Activated effector memory CD4-positive, alpha-beta T cell treated with Interleukin-2 at 50 U/mL for 16 hours (primary cell): ENCODE measurements at places on chromosomes 5 and 9.

DNA sequence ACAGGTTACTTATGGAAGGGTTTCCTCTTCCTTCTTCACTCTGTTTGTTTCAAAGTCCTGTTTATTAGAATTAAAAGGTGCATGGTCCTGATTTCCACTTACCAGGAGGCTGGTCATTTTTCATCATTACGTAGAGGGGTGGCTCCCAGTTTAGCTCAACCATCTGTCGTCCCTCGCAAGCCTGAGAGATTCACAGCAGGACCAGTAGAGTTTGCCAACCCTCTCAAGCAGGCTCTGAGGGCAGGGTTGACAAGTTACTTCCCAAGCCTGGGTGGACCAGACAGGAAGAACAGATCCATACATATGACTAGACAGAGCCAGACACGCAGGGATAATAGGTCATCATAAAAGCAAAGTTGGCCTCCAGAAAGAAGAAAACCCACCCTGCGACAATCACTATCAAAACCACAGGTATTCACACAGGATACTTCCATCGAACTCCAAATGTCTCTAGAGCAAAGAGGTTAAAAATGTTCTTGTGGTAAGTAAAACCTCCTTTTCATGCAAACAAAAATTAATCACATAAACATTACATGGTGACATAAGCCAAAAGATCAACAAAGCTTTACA lies 151.9 kb downstream of the ELAVL2 start:
- no peak for DNase-seq

DNA sequence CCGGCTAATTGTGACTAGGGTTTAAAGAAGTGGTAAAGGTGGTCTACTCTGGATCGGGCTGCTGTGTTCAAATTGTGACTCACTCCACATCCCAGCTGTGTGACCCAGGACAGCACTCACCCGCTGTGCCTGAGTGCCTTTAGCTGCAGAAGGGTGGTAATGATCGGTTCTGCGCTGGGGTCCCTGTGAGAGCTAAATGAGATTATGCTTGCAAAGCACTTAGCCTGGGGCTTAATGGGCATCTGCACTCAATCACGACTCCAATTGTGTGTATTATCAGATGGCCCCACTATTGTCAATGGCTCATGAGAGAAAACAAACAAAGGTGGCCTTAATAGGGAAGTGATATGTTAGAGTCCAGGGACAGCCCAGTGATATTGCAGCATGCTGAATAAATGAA lies 25.1 kb upstream of the TBC1D2 start:
- DNase-seq = no peak

DNA sequence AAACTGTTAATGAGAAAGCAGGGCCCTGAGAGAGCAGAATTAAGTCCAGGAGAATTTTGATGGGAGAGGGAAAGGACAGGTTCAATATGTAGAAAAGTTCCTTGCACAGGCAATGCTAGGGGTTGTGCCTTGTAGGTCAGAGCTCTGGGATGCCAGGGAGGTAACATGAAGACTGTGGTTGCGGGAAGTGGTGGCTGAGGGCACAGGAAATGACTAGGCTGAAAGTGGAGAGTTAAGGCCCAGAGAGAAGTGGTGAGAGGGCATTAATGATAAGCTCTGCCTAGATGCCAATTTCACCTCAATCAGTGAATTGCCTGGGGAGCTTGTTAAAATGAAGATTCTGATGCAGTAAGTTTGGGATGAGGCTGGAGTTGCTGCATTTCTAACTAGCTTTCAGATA lies 31.5 kb upstream of the PPP3R2 start:
- no peak for DNase-seq

- no peak for DNase-seq
Observed at GRCh38 chr5:126138281-126138931, 284.8 kb upstream of the GRAMD2B start.

- DNase-seq = no peak
Observed at GRCh38 chr5:32031089-32031488, 143.0 kb downstream of the GOLPH3 start.

GRCh38 chr5:80957031-80957761 lies 3.0 kb upstream of the RASGRF2 start:
- DNase-seq = no peak

- no peak for DNase-seq
Observed at GRCh38 chr9:120625222-120625621, 45.3 kb upstream of the CDK5RAP2 start.

GRCh38 chr5:180370861-180371641 lies 17.9 kb upstream of the GFPT2 start:
- DNase-seq = no peak

DNA sequence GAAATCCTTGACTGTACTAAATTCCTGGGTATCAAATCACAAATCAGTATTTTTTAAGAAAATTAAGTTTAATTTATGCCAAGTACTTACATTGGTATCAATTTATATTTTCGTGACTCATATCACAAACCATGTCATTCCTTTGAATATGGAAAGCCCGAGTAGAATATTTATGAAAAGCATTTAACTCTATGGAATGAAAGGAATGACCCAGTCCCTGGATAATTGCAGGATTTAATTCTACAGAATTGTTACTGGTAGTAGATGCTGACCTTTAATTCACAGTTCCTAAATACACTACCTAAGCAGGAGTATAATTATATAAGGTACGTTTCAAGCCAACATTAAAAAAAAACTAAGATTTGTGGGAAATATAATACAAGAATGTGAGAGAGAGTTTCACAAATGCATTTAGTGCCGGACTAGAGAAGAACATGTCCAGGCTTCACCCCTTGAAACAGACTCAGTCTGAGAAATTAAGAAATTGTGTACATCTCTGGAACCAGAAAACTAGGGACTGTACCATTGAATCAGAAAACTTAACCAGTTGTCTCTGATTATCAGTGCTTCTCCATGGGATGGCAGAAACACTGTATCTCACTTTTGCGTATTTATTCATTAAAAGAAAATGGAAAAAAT lies 28.5 kb upstream of the PLPPR1 start:
- no peak for DNase-seq

DNA sequence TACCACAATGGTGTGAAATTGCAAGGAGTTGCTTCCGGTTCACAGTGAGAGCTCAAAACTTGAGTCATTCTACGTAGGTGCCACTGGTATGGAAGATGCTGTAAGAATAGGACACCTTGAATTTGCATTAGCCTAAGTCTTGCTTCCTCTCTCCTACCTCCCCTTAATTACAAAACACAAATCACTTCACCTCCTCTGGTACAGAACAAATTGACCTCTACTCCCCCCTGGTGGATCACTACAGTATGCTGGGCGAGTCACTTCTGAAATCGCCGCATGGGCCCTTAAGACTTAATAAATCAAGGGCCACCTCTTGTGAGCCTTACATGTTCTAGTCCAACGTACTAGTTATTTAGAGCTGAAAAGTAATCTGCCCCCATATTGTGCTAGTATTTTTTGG lies 145.3 kb upstream of the SMARCA2 start:
- DNase-seq = no peak

- DNase-seq = no peak
Observed at GRCh38 chr9:113675475-113675941, 200.6 kb upstream of the ZNF618 start.

GRCh38 chr5:35672995-35673394 lies 55.3 kb downstream of the SPEF2 start:
- DNase-seq = no peak

DNA sequence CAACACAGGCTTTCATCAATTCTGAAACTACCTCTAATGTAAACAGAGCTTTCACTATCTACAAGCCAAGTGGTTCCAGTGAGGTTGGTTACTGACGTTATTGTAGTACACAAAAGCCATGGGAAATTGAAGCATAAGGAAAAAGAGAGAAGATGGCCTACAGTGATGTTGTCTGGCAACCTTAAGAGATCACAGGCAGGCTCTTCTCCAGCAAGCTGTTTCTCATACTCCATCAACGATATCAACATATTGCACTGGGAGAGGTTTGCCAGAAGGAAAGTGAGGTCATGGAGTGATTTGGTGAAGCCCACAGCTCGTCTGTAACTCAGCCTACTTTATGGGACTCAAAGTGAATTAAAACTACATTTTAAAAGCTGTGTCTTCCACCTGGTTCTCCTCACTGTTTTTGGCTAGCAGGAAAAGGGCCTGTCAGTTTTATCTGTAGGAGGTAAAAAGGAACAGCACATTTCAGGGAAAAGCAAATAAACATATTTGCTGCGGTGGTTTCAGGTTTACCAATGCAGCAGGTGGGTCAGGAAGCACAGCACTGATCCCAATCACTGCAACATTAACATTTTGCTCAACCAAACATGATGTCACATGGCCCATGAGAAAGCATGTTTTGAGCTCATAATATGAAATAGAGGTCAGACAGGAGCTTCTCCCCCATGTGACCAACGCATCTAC lies 72.9 kb downstream of the ARSB start:
- DNase-seq = no peak

- DNase-seq = no peak
Observed at GRCh38 chr9:75461183-75461582, 372.9 kb downstream of the OSTF1 start.

DNA sequence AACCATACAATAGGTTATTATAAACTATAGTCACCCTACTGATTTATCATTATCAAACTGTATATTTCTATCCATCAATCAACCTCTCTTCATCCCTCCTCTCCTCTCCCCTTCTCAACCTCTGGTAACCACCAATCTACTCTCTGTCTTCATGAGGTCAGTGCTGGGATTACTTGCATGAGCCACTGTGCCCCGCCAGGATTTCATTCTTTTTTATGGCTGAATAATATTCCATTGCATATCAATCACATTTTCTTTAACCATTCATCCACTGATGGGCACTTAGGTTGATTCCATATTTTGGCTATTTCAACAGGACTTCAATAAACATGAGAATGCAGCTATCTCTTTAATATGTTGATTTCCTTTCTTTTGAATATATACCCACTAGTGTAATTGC lies 10.8 kb upstream of the PURA start:
- no peak for DNase-seq

- DNase-seq = no peak
Observed at GRCh38 chr5:169584998-169585451, 1.5 kb downstream of the SPDL1 start.

DNA sequence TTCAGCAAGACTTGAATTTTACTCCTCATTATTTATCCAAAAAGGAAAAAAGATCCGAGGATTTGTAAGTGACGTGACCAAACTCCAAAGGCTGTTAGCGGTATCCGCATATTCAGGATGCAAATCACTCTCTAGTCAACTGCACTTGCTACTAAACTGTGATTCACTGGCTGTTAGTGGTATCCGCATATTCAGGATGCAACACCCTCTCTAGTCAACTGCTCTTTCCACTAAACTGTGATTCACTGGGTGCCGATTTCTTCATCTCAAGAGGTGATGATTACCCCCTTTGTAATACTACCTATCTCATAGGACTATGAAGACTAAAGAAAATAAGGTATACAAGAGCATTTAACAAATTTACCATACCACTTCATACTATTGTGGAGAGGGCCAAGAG lies 5.7 kb downstream of the MAPKAP1 start:
- no peak for DNase-seq

DNA sequence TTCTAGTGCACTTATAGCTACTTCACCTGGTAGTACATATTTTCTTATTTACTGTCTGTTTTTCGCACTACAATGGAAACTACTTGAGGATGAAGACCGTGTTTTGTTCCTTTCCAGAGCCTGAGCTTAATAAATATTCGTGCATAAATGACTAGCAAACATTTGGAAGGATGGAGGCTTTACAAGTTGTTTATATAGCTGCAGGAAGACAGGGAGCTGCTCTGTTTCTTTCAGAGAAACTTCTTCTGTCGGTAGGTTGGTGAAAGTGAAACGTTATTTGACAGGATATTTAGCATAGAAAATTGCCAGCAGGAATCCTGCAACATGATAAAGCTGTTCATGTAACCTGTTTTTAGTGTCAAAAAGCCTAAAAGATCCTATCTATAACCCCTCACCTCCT lies 210.6 kb downstream of the PCSK5 start:
- DNase-seq = no peak

DNA sequence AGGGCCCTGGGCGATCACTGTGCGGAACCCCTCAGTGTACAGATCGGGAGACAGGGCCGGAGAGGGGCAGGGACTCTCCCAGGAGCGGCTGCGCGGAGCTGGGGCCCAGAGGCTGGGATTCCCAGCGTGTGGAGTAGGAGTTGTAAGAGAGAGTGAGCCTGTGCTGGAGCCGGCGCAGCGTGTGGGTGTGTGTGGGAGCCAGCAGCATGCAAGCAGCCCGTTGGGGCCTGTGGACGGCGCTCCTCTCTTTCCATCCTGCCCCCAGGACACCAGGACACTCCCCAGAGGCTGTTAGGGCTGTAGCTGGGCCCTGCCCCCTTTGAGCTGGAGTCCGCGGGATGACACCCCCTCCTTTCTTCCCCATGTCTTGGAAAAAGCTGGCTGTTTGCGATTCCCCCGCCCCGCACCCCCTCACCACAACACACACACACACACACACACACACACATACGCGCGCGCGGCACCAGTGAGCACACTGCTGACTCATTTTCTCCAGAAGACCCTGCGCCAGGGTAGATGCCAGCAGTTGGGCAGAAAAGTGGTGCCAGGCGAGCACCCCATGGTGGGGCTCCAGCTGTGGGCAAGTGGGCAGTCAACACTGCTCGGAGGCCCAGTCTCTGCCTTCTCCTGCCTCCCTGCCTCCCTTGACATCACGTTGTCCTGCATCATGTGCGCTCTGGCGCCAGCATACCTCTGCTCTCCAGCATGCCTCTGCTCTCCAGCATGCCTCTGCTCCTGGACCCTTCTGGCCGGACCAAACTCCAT lies 1.5 kb downstream of the COL27A1 start:
- DNase-seq = no peak

DNA sequence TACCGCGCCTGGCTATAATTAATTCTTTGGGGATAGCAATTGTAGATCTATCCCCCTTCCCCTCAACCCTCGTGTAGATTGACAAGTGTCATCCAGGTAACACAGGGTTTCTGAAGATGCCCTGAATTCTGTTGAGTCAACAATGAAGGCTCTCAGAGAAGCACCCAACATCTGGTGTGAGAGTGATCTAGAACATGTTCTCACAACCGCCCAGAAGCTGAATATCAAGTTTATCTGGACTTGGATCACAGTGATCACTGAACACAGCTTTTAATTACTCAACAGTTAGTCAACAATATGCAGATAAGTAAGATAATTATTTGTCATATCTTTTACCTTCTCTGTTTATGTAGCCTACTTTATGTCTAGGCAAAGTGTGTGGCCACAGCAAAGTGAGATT lies 204.2 kb upstream of the RGMB start:
- DNase-seq = no peak

DNA sequence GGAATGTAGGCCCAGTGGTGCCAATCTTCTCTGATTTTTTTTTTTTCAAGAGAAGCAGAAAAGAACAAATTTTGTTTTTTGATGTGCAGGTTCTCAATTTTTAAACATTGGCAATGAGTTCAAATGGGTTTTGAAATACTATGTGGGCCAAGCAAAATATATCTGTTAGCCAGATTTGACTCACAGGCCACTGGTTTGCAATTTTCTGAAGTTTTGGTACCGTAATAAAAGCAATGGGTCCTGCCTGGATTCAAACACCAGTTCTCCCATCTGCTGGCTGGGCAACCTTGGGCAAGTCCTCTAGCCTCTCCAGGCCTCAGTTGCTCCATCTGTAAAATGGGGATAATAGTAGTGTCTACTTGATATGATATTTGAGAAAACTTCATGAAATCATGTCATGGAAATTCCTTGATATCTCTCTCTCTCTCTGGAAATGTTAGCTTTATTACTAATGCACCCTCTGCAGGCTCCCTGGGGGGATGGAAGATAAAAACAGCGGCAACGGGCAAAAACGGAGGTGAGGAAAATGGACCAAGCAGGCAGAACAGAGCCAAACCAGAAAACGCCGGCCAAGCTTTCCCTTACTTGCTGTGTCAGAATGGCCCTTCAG lies 63.4 kb downstream of the SMIM23 start:
- no peak for DNase-seq
